Tibial artery (tissue), 4 donors: ENCODE measurements at places on chromosomes 16 and 17.

DNA sequence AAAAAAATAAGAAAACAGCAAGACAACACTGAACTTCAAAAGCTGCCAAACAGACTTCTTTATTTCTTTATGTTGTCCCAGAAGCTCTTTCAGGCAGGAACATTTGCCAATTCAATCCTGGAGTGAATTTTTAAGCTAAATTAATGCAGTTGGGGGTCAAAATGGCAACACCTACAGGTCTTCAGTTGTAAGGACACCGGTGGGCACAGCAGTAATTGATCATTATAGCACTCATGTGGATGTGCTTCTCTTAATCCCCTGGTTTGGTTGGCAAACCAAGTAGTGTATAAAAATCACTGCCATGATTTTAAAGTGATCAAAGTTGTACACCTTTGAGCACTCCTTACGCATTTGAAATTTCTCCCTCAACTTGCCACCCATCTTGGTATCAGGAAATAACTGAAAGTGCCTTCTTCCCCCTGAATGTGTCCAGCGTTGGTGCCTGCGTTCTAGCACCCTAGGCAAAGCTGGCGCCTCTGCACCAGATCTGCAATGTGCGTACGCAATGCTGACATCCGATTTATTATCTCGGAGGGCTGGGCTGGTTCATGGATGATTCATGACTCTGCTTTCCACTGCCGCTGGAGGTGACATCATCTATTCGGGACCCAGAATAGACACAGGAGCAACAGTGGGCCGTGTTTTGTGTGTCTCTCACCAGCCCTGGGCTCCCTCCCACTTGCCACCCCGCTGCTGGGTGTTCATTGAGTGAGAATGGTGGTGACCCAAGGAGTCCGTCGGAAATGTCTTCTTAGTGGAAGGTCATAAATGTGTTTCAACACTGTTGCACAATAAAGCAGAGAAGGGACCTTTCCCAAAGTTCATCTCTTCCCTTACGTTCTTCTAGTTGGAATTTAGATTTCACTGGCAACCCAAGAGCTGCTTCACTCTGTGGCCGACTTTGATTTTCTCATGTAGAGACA is 203.4 kb downstream of the CCDC182 start:
- no peak for DNase-seq

- DNase-seq = no peak
Measured at GRCh38 chr17:59401274-59401673, 69.8 kb downstream of the YPEL2 start.

- no peak for DNase-seq
Measured at GRCh38 chr17:78725448-78726021, 56.5 kb downstream of the CYTH1 start.

DNA sequence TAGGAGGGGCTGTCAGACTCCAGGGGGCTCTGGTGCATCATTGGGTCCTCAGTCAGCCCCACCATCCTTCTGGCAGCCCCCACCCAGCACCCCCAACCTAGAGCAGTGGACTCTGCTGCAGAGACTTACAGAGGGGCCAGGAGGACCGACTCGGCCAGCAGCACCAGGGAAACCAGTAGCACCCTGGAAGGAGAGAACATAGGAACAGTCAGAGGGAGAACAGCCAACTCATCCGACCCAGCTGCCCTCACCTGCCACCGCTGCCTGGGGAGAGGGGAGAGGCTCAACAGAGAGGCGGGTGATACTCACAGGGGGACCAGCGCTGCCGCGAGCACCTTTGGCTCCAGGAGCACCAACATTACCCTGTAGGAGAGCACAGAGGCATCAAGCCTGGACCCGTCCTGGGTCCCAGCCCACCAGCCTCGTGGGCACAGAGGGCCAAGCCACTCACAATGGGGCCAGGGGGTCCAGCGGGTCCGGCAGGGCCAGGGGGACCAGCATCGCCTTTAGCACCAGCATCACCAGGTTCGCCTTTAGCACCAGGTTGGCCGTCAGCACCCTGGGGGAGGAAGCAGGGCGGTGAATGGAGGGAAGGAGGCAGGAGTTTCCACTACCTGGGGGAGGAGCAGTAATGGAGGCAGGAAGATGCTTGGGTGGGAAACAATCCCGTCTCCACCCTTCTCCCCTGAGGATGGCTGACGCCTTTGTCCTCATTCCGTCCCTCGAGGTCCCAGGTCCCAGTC is 11.7 kb downstream of the COL1A1 start:
- DNase-seq = no peak

GRCh38 chr17:53390575-53390974 is 432.2 kb upstream of the KIF2B start:
- no peak for DNase-seq

DNA sequence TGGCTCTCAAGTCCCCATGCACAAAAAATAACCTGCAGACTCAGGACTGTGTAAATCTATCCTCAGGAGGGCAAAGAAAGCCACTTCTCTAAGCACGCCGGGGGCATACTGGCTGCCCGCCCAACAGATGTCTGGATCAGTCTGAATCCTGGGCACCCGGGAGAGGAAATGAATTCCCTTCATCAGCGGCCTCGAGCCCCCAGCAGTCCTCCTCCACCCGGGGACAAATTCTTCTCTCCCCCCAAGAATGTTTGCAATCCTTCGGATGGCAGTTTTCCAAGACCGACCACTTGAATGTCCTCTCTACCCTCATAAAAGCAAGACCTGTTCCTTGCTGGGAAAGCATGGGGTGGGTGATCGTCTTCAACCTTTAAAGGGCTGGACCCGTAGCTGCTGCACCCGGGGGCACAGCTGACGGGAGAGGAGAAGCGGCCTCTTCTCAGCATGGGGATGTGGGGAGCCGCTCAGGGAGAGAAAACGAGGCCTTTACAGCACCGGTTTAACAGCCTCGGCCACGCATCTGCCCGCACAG is 9.4 kb upstream of the MAP2K3 start:
- no peak for DNase-seq

DNA sequence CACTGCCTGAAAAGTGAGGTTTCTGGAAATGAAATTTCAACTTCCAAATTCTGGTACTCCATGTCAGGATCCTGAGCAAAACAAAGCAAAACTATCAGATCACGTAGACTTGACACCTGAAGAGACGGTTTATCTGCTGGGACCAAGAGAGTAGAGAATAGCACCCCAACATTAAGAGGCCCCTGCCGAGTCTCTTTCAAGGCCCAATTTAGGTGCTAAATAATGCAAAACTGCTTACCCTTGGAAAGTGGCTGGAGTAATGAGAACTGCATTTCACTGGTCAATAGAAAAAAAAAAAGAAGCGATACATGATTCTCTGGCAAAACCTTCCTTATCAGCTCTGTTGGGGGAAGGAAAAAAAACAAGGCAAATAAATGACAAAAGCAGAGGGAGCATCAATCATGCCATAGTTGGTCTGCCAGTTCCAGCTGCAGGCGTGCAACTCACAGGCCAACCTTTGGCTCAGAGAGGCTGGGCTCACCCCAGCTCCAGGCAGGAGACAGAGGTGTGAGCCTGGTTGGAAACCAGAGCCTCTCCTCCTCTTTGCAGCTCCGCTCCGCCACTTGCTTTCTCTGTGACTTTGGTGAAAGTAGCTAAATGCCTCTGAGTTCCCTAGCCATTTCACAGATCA is 595.2 kb downstream of the TOX3 start:
- no peak for DNase-seq

DNA sequence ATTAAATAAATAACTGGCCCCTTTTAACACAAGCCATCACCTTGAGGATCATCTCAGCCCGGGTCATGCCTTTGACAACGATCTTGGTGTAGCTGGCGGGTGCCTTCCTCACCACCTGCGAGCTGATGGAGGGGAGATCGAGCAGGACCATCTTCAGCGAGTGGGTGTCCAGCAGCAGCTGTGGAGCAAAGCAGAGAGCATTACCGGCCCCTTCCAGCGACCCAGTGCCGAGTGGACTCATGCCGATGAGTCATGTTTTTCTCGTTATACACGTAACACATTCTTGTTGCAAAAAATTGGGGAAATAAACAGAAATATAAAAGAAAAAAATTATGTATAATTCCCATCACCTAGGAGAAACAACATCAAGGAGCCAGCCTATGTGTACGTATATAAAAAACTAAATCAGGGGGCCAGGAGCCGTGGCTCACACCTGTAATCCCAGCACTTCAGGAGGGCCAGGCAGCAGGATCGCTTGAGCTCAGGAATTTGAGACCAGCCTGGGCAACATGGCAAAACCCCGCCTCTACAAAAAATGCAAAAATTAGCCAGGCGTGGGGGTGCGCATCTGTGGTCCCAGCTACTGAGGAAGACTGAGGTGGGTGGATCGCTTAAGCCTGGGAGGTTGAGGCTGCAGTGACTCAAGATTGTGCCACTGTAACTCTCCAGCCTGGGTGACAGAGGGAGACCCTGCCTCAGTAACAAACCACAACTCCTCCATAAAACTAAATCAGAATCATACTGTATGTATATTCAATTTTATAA is 169.1 kb upstream of the RPH3AL start:
- DNase-seq = no peak

- no peak for DNase-seq
Measured at GRCh38 chr17:77549726-77550366, 408.7 kb upstream of the TNRC6C start.

DNA sequence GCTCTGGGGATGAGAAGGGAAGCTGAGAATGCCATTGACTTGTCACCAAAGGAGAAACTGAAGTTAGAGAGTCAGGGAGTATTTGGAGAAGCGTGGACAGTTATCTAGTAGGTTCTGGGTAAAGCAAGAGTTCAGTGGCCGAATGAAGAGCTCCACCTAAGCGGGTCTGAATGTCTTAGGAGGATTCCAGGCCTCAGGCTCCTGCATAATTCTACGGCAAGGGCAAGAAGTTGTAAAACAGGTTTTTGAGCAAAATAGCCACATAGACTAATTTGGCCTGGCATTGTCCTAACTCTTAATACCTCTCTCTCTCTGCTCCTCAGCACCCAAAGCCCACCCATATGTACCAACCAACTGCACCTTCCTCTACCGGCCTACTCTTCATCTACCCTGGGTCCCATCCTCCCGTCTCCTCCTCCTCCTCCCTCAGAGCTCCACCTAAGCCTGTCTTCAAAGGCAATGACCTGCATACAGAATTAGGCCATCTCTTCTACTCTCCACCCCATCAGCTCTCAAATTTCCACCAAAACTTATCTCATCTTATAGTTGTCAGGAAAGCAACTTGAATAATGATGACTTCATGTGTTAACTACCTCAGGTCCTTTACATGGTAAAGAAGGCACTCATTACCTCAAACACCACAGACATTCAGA is 42.0 kb upstream of the KCNJ2 start:
- no peak for DNase-seq

- DNase-seq = no peak
Measured at GRCh38 chr17:38915639-38915995, 9.8 kb upstream of the LASP1NB start.

DNA sequence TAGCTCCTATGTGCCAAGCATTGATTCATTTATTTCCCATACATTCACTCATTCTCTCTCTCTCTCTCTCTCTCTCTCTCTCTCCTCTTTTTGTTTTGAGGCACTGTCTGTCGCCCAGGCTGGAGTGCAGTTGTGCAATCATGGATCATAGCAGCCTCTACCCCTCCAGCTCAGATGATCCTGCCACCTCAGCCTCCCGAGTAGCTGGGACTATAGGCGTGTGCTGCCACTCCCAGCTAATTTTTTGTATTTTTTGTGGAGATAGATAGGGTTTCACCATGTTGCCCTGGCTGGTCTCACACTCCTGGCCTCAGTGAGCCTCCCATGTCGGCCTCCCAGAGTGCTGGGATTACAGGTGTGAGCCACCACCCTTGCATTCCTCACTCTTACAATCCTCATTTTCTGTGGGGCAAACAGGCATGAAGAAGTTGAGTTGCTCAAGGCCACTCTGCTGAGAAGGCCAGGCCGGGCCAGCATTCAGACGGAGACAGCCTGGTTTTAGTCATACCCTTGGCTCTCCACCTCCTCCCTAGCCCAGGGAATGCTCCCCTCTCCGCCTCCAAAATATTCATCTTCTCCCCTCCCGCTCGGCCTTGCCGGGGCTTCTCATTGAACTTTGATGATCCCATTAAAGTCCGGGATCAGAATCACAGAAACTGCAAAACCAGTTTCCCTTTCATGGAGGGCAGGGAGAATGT is 765 bp upstream of the PRM2 start:
- no peak for DNase-seq

DNA sequence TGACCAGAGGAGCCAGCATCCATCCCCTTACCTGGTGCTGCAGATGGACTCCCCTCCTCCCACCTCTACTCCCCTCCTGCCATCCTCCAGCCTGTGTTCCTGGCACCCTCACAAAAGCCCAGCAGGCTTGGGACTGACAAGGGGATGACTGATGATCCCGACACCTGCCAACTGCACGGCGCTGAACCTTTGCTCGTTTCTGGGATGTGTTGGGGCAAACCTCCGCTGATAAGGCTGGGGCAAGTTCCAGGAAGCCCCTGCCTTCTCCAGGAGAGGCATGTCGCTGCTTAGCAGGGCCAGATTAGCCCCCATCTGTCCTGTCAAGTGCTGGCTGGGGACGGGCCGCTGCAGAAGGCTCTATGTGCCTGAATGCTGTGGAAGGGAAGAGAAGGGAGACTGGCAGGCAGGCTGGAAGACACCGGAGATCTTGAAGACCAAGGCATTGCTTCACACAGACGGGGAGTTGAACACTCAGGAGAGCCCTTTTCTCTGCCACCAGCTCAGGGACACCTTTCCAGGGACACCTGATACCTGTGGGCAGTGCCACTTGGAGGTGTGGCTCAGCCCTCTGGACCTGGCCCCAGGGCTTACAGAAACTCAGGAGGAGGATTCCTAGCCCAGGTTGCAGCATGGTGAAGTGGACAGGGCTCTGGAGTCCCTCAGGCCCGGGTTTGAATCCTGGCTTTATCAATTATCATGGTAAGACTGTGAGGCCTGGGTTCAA is 973 bp upstream of the KRT15 start:
- DNase-seq = no peak

GRCh38 chr17:82283208-82283749 is 9.8 kb upstream of the CSNK1D start:
- DNase-seq = no peak

- no peak for DNase-seq
Measured at GRCh38 chr16:661184-661821, 6.6 kb upstream of the RHOT2 start.

GRCh38 chr17:60073621-60074020 is 5.1 kb downstream of the HEATR6 start:
- DNase-seq = no peak

- no peak for DNase-seq
Measured at GRCh38 chr16:27222249-27223225, 19.2 kb downstream of the KDM8 start.
